Anterior cingulate cortex (tissue), 58 donors: ENCODE measurements at places on chromosomes 1 and 21.

DNA sequence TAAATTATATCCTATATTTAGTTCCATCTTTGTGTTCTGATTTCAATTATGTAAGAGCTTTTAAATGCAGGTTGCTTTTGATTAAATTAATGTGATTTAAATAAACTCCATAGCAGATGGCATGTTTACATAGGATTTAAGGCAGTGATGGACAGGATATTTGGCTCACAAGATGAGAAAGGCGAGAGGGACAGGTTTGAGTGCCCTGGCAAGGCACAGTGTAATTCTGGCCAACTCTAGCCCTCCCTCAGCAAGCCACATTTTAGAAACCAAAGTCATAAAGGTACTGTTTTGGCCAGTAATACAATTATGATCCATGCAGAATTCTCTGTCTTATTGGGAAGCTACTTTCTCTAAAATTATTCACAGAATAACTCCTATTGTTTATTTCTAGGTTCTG, 50.6 kb upstream of the C1orf146 start:
- DNase-seq = no peak

DNA sequence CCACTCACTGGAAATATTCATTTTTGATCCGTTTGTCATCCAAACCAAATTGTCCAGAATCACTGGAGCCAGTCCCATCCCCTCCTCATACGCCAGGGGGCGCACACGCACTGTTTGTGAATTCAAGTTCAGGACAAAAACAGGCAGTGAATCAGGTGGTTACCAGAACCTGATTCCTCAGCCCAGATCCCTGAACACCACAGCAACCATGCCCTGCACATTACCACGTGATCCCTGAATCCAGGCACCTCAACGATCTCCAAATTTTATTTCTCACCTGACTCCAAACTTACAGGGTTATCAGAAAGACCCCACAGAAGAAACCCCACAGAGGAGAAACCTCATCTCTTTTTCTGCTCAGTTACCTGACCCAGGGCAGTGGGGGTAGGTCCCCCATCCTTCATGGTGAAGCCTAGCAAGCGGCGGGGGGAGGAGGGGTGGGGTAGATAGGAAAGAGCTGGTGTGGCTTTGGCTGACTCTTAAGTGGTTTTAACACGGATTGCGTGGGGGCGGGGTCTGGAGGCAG, 1.4 kb upstream of the PTPRF start:
- DNase-seq = peak; percentile 67

GRCh38 chr1:25036117-25036546, 106.1 kb upstream of the RUNX3 start:
- DNase-seq = no peak

DNA sequence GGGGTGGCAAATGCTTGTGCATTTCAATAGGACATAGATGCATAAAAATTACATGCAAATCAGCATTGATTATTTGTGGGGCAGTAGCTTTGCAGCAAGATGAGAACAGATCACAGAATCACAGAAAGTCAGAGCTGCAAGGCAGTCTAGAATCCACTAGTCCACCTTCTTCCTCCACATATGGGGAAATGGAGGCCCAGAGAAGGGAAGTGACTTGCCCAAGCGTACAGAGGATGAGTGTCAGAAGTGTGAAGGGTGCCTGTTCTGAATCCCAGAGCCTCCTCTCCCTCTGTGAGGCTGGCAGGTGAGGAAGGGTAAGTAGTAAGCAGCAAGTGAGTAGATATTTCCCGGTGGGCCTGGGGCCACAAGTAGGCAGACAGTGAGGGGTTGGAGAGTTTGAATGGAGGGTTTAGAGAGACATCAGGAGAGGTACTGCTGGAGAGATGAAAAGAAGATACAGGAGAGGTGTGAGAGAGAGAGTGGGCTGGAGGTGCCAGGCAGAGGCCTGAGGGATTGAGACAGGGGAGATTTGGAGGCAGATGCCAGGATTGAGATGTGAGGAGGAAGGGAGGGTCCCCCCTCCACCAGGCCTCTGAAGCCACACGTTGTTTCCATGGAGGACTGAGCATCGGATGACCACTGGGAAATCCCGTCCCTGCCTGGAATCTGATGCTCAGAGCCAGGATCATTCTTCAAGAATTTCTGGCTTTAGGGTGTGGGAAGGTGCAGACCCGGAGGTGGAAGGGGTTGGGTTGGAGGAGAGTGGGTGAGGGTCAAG, 4.8 kb upstream of the MYOG start:
- no peak for DNase-seq

DNA sequence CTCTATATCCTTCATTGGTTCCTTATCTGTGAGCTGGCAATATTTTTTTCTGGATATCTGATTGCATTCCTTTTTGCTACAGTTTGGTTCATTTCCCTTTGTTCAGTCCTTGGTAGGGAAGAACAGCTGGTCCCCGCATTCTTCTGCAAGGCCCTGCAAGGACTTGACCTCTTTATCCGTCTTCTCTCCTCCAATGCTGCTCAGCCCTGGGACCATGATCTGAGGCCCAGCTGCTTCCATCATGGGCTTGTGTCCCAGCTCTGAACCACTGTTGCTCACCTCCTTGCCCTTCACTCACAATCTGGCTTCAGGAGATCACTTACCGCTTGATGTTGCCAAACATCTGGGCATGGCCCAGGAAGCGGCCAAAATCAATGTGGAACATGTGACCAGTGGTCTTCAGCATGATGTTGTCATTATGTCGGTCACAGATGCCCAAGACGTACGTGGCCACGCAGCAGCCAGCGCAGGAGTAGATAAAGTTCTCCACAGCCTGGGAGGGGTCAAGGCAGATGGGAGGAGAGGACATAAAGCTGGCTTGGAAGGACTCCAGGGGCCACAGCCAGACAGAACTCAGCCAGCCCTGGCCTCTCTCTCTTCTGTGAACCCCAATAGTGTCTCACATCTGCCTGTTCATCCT, 22.6 kb upstream of the PPP1R15B start:
- DNase-seq = no peak

- DNase-seq = no peak
Measured at GRCh38 chr1:156226782-156227181, 14.0 kb downstream of the PMF1 start.

DNA sequence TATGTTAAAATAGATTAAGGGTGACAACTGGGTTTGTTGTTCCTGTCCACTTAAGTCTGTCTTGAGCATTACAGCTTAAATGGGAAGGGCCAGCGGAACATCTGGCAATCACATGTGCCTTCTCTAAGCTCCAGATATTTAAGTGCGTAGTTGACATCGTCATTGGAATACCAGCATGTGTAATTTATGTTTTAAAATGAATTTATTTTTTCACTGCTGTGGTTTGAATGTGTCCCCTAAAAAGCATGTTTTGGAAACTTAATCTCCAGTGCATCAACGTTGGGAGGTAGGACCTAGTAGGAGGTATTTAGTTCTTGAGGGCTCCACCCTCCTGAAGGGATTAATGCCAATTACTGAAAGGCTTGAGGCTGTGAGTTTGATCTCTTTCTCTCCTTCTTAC, 13.4 kb downstream of the ZCCHC17 start:
- no peak for DNase-seq

- peak; percentile 28 for DNase-seq
Measured at GRCh38 chr1:110630839-110631663, 24.9 kb upstream of the KCNA2 start.

DNA sequence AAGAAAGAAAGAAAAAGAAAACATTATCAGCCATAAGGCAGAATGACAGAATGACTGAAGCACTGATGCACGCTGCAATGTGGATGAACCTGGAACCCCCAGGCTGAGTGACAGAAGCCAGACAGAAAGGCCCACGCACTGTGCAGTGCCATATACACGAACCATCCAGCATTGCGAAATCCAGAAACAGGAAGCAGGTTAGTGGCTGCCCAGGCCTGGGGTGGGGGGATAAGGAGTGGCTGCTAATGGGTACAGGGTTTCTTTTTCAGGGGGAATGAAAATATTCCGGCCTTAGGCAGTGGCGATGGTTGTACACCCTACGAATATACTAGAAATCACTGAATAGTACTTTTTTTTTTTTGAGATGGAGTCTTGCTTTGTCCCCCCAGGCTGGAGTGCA, 57.0 kb downstream of the CHD5 start:
- no peak for DNase-seq

- DNase-seq = no peak
Measured at GRCh38 chr1:215825056-215825455, 258.0 kb downstream of the KCTD3 start.

DNA sequence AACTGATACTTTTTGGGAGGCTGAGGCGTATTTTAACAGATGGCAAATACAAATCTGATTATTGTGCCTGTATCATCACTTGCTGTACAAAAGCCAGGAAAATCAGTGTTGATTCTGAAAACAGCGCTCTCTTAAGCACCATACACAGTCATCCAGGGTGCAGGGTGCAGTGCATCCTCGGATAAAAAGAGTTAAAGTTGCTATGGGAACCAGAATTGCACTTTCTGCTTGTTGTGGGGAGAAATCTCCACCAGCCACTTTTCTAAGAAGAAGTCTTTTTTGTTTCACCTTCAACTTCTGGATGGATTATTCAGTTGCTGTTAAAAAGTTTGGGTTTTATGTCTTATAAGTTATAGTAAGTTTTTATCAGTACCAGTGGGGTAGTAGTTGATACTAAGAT, 3.8 kb downstream of the LAMC1 start:
- DNase-seq = no peak

- no peak for DNase-seq
Measured at GRCh38 chr1:200916152-200916551, 21.5 kb downstream of the INAVA start.

- no peak for DNase-seq
Measured at GRCh38 chr1:67941155-67941554, 107.9 kb upstream of the GNG12 start.

DNA sequence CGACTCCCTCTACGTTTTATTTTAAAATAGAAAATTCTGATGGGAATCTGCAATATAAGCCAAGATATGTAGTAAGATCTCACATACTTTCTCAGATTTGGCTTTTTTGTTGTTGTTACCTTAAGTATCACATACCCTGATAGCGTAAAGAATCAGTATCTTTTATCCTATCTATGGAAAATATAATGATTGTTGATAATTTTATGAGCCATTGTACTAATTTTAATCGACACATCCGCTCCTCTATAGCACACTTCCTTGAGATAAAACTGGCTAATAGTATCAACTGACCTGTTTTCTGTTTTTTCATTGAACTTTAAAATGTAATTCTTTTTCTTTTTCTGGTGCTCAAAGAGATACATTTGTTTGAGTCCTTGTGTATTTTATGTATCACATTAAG, 118.7 kb downstream of the NFIA start:
- DNase-seq = no peak

DNA sequence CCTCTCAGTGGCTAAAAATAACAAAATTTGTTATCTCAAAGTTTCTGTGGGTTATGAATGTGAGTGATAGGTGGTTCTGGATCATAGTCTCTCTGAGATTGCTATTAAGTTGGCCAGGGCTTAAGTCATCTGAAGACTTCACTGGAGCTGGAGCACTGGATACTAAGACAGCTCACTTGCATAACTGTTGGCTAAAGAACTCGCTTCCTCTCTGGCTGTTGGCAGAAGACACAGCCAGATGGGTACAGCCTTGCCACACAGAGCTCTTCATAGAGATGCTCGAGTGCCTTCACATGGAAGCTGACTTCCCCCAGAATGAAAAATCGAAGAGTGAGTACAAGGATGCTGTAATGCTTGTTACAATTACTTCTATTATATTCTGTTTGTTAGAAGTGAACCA, 333.8 kb downstream of the ZP4 start:
- peak; percentile 14 for DNase-seq

GRCh38 chr1:211183747-211184313, 49.9 kb upstream of the KCNH1 start:
- no peak for DNase-seq

- DNase-seq = no peak
Measured at GRCh38 chr1:248793592-248793991, 32.1 kb downstream of the SH3BP5L start.

- DNase-seq = no peak
Measured at GRCh38 chr1:35762141-35762540, 7.6 kb downstream of the CLSPN start.
